ENCODE measurements at places on chromosomes 11 and 22. TPM values are rescaled to one million over a fixed set of nuclear protein-coding genes. Genes with fewer than 3 reads are reported as not detected.

The EMID1 gene
- total RNA-seq = 0.61 TPM

DNA sequence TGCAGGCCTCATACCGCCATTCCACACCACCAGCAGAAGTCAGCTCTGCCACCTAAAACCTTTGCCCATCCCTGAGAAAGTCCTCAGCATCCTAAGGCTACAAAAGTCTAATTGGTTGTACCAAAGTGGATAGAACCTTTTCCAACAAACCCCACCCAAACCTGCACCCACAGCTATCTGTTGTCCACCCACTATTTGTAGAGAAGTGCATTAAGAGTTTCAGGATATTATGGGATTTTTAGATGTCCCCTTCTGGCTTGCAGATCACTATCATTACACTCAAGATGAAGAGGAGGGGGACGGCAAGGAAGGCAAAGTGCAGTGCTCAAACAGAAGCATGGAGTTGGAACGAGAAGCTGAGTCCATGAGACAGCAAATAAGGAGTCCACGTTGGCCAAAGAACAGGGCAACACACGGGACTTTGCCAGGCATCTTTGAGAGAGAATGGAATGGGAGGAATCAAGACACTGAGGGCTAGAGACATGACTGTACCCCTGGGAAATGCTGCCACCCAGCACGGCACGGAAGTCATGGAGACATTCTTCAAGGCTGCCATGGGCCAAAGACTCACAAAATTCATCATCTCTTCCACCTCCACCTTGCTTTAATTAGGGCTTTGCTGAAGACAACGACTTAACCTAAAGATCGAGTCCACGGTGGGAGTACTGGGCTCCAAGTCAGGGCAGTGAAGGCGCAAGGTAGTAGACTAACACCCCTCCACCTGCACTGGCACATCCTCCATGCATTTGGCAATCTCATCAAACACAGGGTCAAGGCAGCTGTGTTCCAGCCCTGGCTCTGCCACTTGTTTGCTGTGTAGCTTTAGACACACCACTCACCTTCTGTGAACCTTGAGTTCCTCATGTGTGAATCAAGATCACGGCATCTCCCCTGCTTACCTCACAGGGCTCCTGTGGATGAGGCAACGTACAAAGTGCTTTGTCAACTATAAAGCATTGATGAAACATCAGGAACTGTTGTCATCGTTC, 112.9 kb upstream of the TMEM45B start:
- no peak for DNase-seq
- no peaks in the 10 kb centered on the region for H3K36me3 ChIP-seq
- no peaks in the 10 kb centered on the region for H3K4me1 ChIP-seq
- H3K27ac ChIP-seq = no peak overlapping the region

GRCh38 chr11:71538666-71538990, 803 bp downstream of the KRTAP5-8 start:
- H3K27me3 ChIP-seq = peaks cover 12% of the 10 kb centered on the region
- no peak overlapping the region for H3K27ac ChIP-seq
- no peak overlapping the region for H3K4me3 ChIP-seq
- DNase-seq = peak; percentile 7
- H3K4me1 ChIP-seq = peaks cover 4% of the 10 kb centered on the region
- peaks cover 1% of the 10 kb centered on the region for H3K36me3 ChIP-seq

DNA sequence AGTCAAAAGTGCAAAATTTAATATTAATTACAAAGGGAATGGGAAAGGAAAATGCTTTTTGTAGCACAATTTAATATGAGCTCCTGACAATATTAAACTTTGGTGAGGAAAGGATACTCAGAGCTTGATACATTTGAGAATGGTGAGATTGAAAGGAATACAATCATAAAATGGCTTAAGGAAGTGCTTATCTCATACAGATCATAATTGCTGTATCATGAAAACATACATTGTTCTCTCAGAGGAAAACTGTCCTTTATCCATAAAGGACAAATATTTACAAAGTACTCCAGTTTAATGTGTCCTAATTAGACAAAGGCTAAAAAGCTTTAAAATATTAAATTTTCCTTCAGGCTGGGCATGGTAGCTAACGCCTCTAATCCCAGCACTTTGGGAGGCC, 260.4 kb downstream of the TMEM135 start:
- H3K4me3 ChIP-seq = no peak overlapping the region
- H3K27ac ChIP-seq = no peak overlapping the region
- H3K4me1 ChIP-seq = peaks cover 14% of the 10 kb centered on the region
- no peaks in the 10 kb centered on the region for H3K27me3 ChIP-seq

GRCh38 chr11:80182901-80183300, 742.1 kb upstream of the TENM4 start:
- no peaks in the 10 kb centered on the region for H3K27me3 ChIP-seq
- no peak overlapping the region for H3K27ac ChIP-seq
- H3K4me3 ChIP-seq = no peak overlapping the region
- DNase-seq = no peak
- no peaks in the 10 kb centered on the region for H3K36me3 ChIP-seq

DNA sequence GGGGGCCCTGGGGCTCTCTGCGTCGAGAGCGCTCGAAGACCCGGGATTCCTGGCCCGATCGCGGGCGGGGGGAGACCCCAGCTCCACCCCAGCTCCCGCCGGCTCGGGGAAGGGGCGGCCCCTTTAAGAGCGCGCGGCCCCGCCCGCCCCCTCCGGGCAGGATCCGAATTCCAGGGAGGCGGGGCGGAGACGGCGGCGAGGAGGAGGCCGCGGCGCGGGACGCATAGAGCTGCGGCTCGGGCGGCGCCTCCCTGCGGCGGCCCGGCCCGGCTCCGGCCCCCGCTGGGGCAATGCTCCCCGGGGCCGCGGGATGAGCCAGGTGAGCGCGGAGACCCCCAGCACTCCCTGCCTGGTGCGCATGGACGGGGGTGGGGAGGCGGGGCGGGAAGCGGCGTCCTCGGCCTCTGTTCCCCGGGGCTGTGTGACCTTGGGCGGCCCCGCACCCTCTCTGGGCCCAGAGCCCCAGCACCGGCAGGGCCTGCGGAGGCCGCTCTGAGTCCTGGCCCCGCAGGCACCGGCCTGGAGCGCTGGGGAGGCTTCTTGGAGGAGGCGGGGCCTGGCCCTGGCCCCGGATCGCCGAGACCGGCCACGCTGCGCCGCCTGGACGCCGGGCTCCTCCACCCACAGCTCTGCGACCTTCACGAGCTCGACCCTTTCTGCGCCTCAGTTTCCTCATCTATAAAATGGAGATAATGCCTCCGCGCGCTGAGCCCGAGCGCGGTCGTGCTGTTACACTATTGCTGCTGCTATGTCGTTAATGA, 565 bp downstream of the GAS2L1 start:
- peaks cover 42% of the 10 kb centered on the region for H3K4me1 ChIP-seq
- peaks cover 10% of the 10 kb centered on the region for H3K27me3 ChIP-seq
- H3K4me3 ChIP-seq = peak overlapping the region; percentile 79
- H3K36me3 ChIP-seq = no peaks in the 10 kb centered on the region

DNA sequence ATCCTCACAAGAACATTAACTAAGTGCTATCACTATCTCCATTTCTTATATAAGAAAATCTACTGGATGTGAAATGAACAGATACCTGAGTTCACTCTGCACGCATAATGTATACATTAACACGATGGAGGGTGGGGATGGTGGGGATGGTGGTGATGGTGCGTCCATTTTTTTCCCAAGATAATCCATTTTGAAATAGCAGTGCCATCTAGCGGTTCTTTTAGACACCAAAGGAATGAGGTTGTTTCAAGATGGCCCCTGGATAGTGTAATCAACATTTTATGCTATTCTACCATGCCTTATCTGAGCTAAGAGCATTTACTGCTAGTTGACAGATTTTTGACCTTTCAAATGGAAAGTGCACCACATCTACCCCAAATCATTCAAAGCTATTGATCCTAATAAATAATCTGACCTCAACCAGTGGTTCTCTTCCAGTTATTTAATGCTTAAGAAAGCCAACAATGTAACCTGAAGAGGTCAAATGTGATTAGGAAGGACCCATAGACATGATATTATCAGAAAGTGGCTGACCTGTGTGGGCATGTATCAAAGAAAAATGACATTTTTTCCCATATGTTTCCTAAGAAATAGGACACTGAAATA, 714.7 kb upstream of the TENM4 start:
- no peak overlapping the region for H3K27ac ChIP-seq
- no peaks in the 10 kb centered on the region for H3K36me3 ChIP-seq
- no peaks in the 10 kb centered on the region for H3K27me3 ChIP-seq
- no peak overlapping the region for H3K4me3 ChIP-seq
- DNase-seq = no peak

The PDGFB gene
- total RNA-seq = not detected

The KIAA1671 gene
- 20.1 TPM for total RNA-seq

DNA sequence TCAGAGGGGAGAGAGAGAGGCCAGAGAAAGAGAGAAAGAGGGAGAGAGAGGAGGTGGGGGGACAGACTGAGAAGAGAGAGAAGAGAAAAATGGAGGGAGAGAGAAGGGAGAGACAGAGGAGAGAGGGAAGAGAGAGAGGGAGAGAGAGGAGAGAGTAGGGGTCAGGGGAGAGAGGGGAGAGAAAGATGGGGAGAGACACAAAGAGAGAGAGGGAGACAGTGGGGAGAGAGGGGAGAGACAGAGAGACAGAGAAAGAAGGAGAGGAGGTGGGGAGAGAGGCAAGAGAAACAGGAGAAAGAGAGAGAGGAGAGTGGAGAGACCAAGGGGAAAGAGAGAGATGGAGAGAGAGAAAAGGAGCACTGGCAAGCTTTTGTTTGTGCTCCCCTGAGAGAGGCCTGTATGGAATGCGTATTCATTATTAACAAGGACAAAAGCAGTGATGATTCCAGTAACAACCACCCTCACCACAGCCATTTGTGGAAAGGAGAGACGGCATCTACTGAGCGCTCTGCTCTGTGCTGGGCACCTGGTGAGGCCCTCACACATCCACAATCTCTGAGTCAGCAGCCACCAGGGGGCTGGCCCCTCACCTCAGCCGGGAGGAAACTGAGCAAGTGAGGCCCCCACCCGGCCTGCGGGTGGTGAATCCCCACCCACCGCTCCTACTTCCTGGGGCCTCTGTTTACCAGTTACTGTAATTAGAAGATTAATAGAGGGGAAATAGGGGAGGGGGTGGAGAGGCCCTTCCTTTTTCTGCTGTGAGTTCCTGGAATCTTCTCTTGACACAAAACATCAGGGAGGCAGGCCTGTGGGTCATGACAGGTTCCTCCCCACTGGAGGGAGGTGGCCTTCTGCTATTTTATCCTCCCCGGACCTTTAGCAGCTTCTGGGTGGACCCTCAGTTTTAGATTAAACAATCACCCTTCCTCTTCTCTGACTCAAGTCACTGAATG, 14.6 kb upstream of the MIAT start:
- H3K27me3 ChIP-seq = no peaks in the 10 kb centered on the region
- H3K27ac ChIP-seq = peak overlapping the region; percentile 95
- H3K4me1 ChIP-seq = peaks cover 78% of the 10 kb centered on the region
- peak overlapping the region; percentile 56 for H3K4me3 ChIP-seq
- DNase-seq = peak; percentile 94

The TEX12 gene
- total RNA-seq = not detected

The PGM2L1 gene
- total RNA-seq = 10.1 TPM

- H3K36me3 ChIP-seq = peaks cover 29% of the 10 kb centered on the region
- H3K4me1 ChIP-seq = peaks cover 33% of the 10 kb centered on the region
- DNase-seq = no peak
- H3K4me3 ChIP-seq = peak overlapping the region; percentile 94
- peak overlapping the region; percentile 93 for H3K27ac ChIP-seq
These were observed 419 bp downstream of the ANKRD49 start for GRCh38 chr11:94494126-94494680.

The BSX gene
- total RNA-seq = not detected

The JHY gene
- 3.2 TPM for total RNA-seq

DNA sequence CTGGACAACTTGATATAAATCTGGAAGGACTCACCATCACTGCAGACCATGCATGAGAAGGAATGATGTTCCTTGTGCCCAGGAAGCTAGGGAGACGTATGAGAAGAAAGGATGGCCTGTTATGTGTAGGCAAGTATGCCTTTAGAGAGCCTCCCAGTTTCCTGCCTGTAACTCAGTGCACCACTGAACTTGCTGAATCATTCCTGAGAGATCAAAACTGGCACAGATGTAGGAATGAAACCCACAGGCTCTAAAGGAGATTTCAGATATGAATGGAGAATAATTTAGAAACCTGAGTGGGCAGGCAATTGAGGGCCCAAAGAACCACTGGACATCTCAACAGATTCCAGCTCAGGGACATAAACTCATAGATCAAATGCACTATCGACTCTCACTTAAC, 38.4 kb upstream of the PRSS23 start:
- H3K4me1 ChIP-seq = no peaks in the 10 kb centered on the region
- no peak overlapping the region for H3K27ac ChIP-seq
- peaks cover 28% of the 10 kb centered on the region for H3K27me3 ChIP-seq
- no peak for DNase-seq
- no peaks in the 10 kb centered on the region for H3K36me3 ChIP-seq

GRCh38 chr11:12186701-12187100, 76.3 kb downstream of the MICAL2 start:
- H3K4me3 ChIP-seq = no peak overlapping the region
- H3K4me1 ChIP-seq = peaks cover 45% of the 10 kb centered on the region
- H3K36me3 ChIP-seq = peaks cover 8% of the 10 kb centered on the region
- no peak for DNase-seq
- H3K27ac ChIP-seq = peak overlapping the region; percentile 38

The CD3D gene
- 428 TPM for total RNA-seq

DNA sequence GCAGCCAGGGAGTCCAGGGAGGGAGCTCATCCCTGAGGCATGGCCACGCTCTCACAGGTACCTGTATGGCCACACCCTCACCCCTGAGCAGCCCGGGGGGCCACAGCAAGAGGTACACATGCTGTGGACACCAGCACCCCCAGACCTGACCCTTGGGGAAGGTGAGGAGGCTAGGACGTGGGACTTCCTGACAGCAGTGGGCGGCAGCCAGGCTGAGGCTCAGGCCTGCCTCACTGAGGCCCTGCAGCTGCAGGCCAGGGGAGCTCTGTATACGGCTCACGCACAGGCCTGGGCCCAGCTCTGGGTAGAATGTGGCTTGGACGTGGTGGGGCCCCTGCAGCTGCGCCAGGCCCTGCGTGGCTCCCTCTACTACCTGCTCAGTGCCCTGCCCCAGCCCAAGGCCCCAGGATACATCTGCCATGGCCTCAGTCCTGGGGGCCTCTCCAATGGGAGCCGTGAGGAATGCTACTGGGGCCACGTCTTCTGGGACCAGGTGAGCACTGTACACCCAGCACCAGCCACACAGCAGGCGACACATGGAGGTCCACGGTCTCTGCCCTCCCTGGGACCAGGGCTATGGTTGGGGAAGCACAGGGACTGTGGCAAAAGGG, 1.8 kb downstream of the PGGHG start:
- peak overlapping the region; percentile 41 for H3K27ac ChIP-seq
- H3K36me3 ChIP-seq = peaks cover 20% of the 10 kb centered on the region
- DNase-seq = no peak
- H3K4me3 ChIP-seq = peak overlapping the region; percentile 74
- H3K27me3 ChIP-seq = peaks cover 11% of the 10 kb centered on the region
- peaks cover 42% of the 10 kb centered on the region for H3K4me1 ChIP-seq

GRCh38 chr11:126476977-126477376, 121.5 kb downstream of the ST3GAL4 start:
- peaks cover 24% of the 10 kb centered on the region for H3K4me1 ChIP-seq
- H3K27ac ChIP-seq = no peak overlapping the region
- H3K4me3 ChIP-seq = no peak overlapping the region
- H3K36me3 ChIP-seq = no peaks in the 10 kb centered on the region

The GRAP2 gene
- total RNA-seq = 183 TPM

- H3K4me3 ChIP-seq = no peak overlapping the region
- DNase-seq = no peak
- H3K27ac ChIP-seq = no peak overlapping the region
- H3K36me3 ChIP-seq = no peaks in the 10 kb centered on the region
- H3K4me1 ChIP-seq = peaks cover 15% of the 10 kb centered on the region
- H3K27me3 ChIP-seq = peaks cover 3% of the 10 kb centered on the region
These were observed 59.1 kb upstream of the MPEG1 start for GRCh38 chr11:59271811-59272327.
